ENCODE measurements at places on chromosomes 5 and 9. TPM values are rescaled to one million over a fixed set of nuclear protein-coding genes. Genes with fewer than 3 reads are reported as not detected.
A peak's percentile ranks its signal among the peaks of the same experiment; 100 is the strongest.

The STPG3 gene
- total RNA-seq = not detected

The ACTBL2 gene
- not detected for total RNA-seq

The ANKRD18A gene
- 8.1 TPM for total RNA-seq

DNA sequence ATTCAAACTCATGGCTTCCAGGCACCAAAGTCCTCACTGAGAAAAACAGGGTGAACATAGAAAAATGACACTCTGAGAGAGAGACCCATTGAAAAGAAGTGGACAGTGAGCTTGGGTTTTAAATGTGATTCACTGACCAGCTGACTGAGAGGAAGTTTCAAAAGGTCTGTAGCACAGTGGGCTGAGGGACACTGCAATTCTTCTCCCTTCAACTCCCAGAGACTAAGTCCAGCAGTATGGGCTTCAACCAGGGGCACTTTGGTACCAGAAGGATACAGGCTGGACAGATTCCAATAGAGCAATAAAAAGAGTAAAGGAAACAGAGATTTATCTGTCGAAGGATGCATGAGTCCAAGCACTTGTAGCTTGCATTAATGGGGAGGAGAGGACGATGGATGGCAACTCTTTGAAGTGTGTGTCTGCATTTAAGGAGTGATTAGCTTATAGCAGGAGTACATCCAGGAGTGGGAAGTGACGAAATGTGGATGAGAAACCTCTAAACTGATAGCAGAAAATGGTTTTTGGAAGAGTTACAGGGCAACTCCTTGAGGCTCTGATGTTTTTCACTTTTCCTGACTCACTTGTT lies 117.0 kb upstream of the ANKRD55 start:
- no peak overlapping the region for H3K27ac ChIP-seq
- no peaks in the 10 kb centered on the region for H3K27me3 ChIP-seq
- H3K4me1 ChIP-seq = peaks cover 38% of the 10 kb centered on the region
- no peak for DNase-seq

- H3K4me1 ChIP-seq = no peaks in the 10 kb centered on the region
- H3K4me3 ChIP-seq = no peak overlapping the region
- no peak overlapping the region for H3K27ac ChIP-seq
- peaks cover 83% of the 10 kb centered on the region for H3K36me3 ChIP-seq
- no peaks in the 10 kb centered on the region for H3K27me3 ChIP-seq
- DNase-seq = no peak
Measured at GRCh38 chr9:78321505-78321904, 24.6 kb downstream of the PSAT1 start.

- H3K4me3 ChIP-seq = no peak overlapping the region
- no peaks in the 10 kb centered on the region for H3K4me1 ChIP-seq
- H3K36me3 ChIP-seq = no peaks in the 10 kb centered on the region
- peaks cover 35% of the 10 kb centered on the region for H3K27me3 ChIP-seq
- no peak overlapping the region for H3K27ac ChIP-seq
Measured at GRCh38 chr9:3775968-3776367, 250.2 kb upstream of the RFX3 start.

DNA sequence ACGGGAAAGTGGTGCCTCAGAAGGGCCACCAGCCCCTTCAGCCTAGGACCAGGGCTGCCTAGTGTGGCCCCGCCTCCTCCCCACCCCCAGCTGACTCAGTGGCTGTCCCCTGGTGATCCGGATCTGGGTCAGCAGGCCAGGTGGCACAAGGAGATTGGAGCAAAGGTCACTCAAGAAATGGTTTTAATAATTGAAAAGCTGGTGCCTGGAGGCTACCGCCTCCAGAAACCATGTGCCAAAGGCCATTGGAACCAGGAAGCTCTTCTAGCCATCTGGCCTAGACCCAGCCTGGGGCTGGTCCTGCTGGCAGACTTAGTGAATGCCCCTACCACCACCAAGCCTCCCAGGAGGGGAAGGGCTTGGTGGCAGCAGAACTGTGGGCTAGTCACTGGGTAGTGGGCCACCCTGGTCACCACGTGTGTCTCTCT lies 1.5 kb downstream of the ST6GALNAC4 start:
- DNase-seq = no peak
- peak overlapping the region; percentile 83 for H3K4me3 ChIP-seq
- H3K36me3 ChIP-seq = peaks cover 15% of the 10 kb centered on the region
- peak overlapping the region; percentile 54 for H3K27ac ChIP-seq
- H3K4me1 ChIP-seq = peaks cover 59% of the 10 kb centered on the region

DNA sequence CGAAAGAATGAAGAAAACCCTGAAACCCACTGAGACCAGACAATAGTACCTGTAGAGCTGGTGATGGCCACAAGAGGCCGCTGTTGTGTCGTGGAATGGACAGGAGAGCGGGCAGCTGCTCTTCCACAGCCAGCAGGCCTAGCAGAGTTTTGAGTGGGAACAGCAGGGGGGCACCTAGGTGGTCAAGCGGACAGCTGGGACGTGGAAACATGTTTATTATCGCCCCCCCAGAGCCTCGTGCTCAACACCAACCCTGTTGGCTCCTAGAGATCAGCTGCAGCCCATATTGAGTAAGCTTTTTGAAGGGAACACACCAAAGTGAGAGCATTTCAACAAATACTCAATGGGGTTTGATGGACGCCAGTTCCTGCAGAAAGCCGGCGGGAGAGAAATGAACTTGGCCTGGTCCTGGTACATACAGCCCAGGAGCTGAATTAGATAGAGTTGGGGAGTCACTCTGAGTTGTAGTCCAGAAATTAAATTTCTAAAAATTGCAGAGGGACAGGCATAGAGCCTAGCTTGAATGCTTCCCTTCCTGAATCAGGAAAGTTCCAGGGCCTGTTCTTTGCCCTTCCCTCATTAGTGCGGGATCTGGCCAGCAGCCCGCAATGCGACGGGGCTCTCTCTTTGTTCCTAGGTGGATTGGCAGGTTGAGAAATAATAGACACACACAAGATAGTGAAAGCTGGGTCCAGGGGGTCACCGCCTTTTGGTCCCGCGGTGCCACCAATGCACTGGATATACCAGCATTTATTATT lies 33.8 kb downstream of the MFAP3 start:
- peak; percentile 91 for DNase-seq
- no peak overlapping the region for H3K27ac ChIP-seq
- H3K27me3 ChIP-seq = no peaks in the 10 kb centered on the region
- H3K4me1 ChIP-seq = peaks cover 11% of the 10 kb centered on the region
- H3K36me3 ChIP-seq = no peaks in the 10 kb centered on the region
- no peak overlapping the region for H3K4me3 ChIP-seq

GRCh38 chr9:137158625-137159024 lies 11.2 kb downstream of the LRRC26 start:
- H3K27me3 ChIP-seq = peaks cover 43% of the 10 kb centered on the region
- no peak for DNase-seq
- H3K27ac ChIP-seq = no peak overlapping the region
- H3K4me3 ChIP-seq = no peak overlapping the region

Measured in activated naive CD4-positive, alpha-beta T cell treated with anti-CD3 and anti-CD28 coated beads for 36 hours (primary cell).